HFFc6 (cell line): ENCODE measurements at places on chromosomes 6 and 20. TPM values are rescaled to one million over a fixed set of nuclear protein-coding genes. Genes with fewer than 3 reads are reported as not detected.

Gene STMND1
- 0.15 TPM in 1 of 3 replicates, not detected in the others for total RNA-seq

DNA sequence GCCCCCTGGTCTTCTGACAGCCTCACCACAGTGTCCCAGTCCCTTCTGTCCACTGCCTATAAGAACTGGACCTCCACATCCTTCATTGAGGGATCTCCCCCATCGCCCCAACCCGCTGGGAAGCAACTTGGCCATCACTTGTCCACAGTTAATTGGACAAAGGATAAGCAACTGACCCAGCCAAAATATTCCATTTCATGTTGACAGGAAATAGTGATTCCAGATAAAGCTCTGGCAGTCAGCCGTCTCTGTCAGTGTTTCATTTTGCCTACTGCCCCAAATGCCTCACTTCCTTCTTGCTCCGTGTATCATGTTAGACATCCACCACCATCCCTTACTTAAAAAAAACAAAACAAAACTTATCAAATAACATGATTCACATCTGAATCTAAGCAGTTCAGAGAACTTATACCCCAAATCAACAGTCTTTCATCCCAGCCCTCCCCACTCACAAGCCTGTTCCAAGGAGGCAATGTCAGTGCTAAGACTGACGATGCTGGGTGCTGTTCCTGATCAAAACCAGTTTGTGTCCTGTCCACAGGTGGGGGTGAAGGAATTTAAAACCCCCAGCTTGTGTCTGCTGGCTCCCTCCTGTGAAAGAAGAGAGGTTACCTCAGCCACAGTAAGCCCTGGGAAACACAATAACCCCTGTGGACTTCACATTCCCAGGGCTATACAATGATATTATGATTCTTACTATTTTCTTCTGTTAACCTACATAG, 162.5 kb downstream of the WDR27 start:
- no peak for DNase-seq

DNA sequence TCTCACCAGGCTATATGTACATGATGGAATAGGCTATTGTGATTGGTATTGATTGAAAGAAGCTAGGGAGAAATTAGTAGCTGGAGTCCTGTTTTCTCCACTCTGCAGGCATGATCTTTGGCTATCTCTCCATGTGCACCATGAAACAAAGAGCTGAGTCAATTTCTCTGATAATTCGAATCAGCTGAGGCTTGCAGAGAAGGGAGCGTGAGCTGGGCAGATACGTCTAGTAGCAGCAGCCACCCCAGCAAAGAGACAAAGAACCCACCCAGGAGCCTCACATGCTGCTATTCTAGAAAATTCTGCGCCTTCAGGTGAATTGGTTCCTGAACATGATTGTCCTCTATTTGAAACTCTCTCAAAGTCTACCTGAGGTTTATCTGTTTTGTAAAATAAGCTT, 6.9 kb upstream of the SGK1 start:
- no peak for DNase-seq

DNA sequence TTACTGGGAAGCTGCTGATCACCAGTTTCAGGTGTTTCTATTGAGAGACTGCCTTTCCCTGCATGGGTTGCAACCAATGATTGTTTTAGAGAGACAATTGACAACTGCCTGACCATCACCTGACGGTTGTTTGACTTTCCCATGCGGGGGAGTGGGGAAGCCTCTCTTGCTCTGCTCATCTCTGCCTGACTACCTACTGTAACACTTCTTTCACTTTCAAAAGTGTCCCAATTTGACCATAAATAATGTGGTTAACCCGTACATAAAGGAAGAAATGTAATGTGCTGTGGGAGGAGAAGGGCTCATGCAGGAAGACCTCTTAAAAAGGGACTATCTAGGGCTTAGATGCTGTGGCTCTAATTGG, 122.1 kb upstream of the PHACTR1 start:
- DNase-seq, result no peak

- DNase-seq, result no peak
Observed at GRCh38 chr20:23403751-23404150, 17.5 kb downstream of the NAPB start.

GRCh38 chr6:137722749-137723272, 144.2 kb upstream of the TNFAIP3 start:
- no peak for DNase-seq

GRCh38 chr6:47000842-47001241, 41.3 kb downstream of the ADGRF1 start:
- no peak for DNase-seq

Gene SLC22A7
- not detected in 3 replicates for total RNA-seq

DNA sequence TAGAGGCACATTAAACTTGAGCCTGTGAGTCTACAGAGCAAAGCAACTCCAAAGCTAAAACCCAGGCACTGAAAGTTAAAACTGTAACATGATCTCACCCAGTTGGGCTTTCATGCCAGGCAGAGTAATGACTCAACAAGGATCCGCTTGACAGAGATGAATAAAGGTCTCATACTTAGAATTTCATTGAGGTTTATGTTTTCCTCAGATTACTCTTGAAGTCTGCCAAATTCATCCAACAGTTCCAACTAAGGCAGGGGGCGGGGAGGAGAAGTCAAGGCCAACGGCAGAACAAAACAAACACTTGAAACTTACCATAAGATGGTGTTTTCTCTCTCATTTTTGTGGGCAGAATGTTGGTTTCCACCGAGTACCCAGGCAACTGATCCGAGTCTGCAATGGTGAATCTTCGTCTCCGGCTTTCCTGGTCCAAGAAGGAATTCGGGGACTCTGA, 54.0 kb upstream of the IPCEF1 start:
- DNase-seq, result peak; percentile 98

Gene DUSP15
- not detected in 2 replicates for total RNA-seq

GRCh38 chr20:33539129-33539528, 49.2 kb downstream of the CBFA2T2 start:
- no peak for DNase-seq

- no peak for DNase-seq
Observed at GRCh38 chr6:66985816-66986215, 1278.8 kb upstream of the EYS start.

DNA sequence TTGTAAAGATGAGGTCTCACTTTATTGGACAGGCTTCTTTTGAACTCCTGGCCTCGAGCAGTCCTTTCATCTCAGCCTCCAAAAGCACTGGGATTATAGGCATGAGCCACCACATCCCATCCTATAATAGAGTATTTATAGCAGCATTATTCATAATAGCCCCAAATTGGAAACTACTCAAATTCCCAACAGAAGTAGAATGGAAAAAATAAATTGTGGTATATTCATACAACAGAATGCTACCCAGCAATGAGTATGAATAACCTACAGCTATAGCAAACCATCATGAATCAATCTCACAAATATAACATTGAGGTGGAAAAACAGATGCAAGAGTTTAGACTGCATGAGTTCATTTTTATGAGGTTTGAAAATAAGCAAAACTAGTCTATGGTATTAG, 84.8 kb upstream of the BTBD3 start:
- DNase-seq, result no peak

Gene C2
- total RNA-seq, result 0.57 TPM in 1 of 2 replicates, not detected in the other

DNA sequence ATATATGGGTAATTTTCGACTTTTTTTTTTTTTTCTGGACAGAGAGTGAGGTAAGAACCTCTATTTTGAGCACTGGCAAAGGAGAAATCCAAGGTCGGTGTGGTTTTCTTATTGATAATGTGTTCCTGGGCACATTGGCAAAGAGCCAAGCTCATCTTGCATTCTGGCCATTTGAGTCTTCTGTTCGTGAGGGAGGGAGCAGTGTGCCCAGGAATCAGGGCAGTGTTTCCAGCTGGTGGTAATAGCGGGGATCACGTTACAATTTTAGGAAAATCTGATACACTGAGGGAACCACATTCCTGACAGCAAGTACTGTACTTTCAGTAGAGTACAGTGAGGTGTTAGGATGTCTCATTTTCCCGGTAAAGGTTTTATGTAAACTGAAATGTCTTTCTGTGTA, 442.3 kb upstream of the MAP3K7 start:
- DNase-seq, result no peak

GRCh38 chr6:130851026-130851425, 23.8 kb downstream of the SMLR1 start:
- DNase-seq, result no peak

DNA sequence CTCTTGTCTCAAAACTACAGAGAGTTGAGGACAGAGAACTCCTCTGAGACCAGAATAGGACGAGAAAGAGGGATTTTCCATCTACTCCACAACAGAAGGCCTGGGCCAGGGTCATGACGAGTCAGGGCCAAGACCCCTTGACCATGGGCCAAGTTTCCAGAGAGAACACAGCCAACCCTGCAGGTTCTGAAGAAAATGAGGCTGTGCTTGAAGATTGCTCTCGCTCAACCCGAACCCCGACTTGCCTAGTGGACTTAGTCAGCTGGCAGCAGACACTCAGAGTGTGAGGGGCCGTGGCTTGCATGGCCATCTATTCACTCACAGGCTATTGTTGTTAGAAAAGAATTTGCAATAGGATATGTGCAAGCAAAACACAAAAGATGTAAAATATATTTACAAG, 54.5 kb downstream of the TMEM242 start:
- DNase-seq, result no peak

DNA sequence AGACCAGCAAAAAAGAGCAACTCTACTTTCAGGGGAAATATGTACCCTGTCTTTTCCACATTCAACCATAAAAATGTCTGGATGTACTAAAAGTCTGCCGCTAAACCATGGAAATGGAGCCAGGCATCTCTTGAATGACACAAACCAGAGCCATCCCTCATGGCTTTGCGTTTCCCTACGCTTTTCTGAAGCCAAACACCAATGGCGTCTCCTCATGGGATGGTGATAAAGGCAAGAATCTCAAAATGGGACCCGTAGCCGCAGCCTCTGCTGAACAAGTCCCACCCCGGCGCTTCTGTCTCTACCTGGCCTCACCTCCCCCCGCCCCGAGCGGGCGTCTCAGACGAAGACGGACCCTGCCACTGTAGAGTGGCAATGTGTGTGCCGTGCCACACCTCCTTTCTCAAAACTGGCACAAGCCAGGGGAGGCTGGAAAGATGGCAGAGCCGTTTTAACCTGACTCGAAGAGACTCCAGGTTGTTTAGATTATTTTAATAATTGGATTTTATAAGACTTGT, 80.3 kb upstream of the AFDN start:
- DNase-seq, result no peak

- no peak for DNase-seq
Observed at GRCh38 chr6:1496836-1497760, 107.7 kb downstream of the FOXF2 start.

Gene BEND6
- 11.0 and 11.2 TPM in 2 replicates for total RNA-seq

- DNase-seq, result no peak
Observed at GRCh38 chr6:145155411-145155810, 579.9 kb downstream of the EPM2A start.

DNA sequence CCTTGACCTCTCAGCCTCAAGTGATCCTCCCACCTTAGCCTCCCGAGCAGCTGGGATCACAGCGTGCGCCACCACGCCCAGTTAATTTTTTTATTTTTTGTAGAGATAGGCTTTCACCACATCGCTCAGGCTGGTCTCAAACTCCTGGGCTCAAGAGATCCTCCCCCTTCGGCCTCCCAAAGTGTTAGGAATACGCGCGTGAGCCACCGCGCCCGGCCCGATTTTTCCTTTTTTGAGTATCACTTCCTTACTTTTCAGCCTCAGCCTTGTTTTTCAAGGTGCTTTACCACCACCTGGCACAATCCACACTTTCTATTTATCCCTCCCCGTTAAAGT, 791 bp upstream of the STX11 start:
- DNase-seq, result no peak

DNA sequence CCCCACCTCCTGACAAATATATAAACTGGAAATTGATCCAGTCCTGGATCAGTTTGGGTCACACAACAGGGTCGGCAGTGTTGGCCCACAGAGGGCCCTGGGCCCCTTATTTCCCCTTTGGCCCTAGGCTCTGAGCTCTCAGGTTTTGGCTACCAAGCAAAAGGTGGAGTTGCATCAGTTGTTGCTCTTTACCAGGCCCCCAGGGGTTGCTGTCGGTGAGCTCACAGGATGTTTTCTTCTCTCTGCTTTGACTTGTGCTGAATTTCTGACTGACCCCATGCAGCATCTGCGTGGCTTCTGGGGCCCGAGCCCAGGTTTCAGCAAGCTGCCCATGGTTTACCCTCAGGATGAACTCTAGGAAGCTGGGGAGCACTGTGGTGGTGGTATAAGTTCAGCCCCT, 44.6 kb downstream of the PPARD start:
- DNase-seq, result no peak

DNA sequence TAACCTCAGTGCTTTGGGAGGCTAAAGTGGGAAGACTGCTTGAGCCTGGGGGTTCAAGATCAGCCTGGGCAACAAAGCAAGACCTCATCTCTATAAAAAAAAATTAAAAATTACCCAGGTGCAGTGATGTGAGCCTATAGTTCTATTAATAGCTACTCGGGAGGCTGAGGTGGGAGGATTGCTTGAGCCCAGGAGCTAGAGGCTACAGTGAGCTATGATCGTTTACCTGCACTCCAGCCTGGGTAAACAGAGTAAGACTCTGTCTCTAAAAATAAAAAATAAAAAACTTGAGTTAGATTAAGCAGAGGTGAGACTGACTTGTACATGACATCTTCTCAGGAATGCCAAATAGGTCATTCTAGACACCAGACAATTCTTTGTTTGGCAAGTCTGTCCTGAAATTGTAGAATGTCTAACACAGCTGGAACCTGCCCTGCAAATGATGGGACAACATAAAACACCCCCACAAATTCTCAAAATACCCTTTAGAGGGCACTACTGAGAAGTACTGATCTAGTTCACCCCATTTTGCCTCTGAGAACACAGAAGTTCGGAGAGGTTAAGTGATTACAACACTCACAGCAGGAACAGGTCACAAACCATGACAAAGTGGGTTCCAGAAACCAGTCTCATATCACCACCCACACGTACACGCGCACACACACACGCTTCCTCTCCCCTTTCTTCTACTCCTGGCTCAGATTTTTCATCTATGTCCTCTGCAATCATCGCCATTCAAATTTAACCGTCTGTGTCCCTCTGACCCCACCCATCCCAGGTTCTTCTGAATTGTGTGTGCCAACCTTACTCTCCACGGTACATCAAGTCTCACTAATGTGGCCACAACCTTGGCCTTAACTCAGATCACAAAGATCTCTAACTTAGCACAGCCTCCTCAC, 38.3 kb downstream of the ARHGAP18 start:
- DNase-seq, result no peak

- peak; percentile 30 for DNase-seq
Observed at GRCh38 chr6:110814102-110815014, 911 bp downstream of the CDK19 start.

GRCh38 chr6:149443411-149444181, 41.2 kb downstream of the ZC3H12D start:
- DNase-seq, result peak; percentile 55

DNA sequence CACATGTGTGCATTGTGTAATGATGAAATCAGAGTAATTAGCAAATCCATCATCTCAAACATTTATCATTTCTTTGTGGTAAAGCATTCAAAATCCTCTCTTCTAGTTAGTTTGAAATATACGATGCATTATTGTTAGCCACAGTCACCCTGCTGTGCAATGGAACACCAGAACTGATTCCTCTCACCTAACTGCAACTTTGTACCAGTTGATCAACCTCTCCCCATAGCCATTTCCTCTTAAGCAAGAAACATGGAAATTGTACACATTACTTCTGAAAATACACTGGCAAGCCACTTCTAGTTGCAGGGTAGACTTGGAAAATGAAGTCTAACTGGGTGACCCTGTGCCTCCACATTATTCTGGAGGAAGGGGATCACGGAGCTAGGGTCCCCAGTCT, 58.1 kb upstream of the ESR1 start:
- no peak for DNase-seq

- DNase-seq, result no peak
Observed at GRCh38 chr6:42783876-42784642, 2.2 kb downstream of the BICRAL start.
